ENCODE measurements at places on chromosomes 5 and 9. TPM values are rescaled to one million over a fixed set of nuclear protein-coding genes. Genes with fewer than 3 reads are reported as not detected.

ZDHHC11B gene
- 6.9 TPM for total RNA-seq

ARL10 gene
- 4.4 TPM for total RNA-seq

OR1Q1 gene
- not detected for total RNA-seq

ETF1 gene
- total RNA-seq, result 165 TPM

TRPM3 gene
- 0.48 TPM for total RNA-seq

HAPLN1 gene
- not detected for total RNA-seq

SPAG8 gene
- 0.61 TPM for total RNA-seq

AHRR gene
- total RNA-seq, result 4.5 TPM

ANKDD1B gene
- total RNA-seq, result 0.64 TPM

TIGD6 gene
- 4.7 TPM for total RNA-seq

ZFP2 gene
- 1.3 TPM for total RNA-seq

AJM1 gene
- 1.00 TPM for total RNA-seq

MEIKIN gene
- 1.0 TPM for total RNA-seq

IFNA13 gene
- not detected for total RNA-seq

HMMR gene
- total RNA-seq, result 0.32 TPM

FST gene
- 2.9 TPM for total RNA-seq

CERCAM gene
- 46.0 TPM for total RNA-seq

COL23A1 gene
- 0.55 TPM for total RNA-seq

TMC1 gene
- 0.48 TPM for total RNA-seq

BTNL9 gene
- total RNA-seq, result 407 TPM

OR4F3 gene
- not detected for total RNA-seq

TEX48 gene
- total RNA-seq, result not detected

KIF3A gene
- total RNA-seq, result 5.2 TPM

RNF14 gene
- 79.4 TPM for total RNA-seq

UNC13B gene
- total RNA-seq, result 29.0 TPM

SNX18 gene
- total RNA-seq, result 35.3 TPM

NOXA1 gene
- total RNA-seq, result 3.2 TPM

FREM1 gene
- 6.4 TPM for total RNA-seq

CDC20B gene
- not detected for total RNA-seq

TUSC1 gene
- 15.7 TPM for total RNA-seq

ARL14EPL gene
- total RNA-seq, result not detected

RORB gene
- 0.06 TPM for total RNA-seq

SOHLH1 gene
- not detected for total RNA-seq

SARDH gene
- 0.87 TPM for total RNA-seq

S1PR3 gene
- total RNA-seq, result 13.9 TPM

DDX4 gene
- not detected for total RNA-seq

PLAC8L1 gene
- total RNA-seq, result 1.5 TPM

SPATA31C1 gene
- not detected for total RNA-seq

ECSCR gene
- 26.7 TPM for total RNA-seq

CDHR2 gene
- total RNA-seq, result 0.45 TPM

WDR31 gene
- total RNA-seq, result 4.9 TPM

FOXD4L3 gene
- total RNA-seq, result not detected
